ENCODE measurements at places on chromosomes 2 and 18. TPM values are rescaled to one million over a fixed set of nuclear protein-coding genes. Genes with fewer than 3 reads are reported as not detected.

The ZNF385B gene
- total RNA-seq = 4.5 TPM

The NPHP1 gene
- 5.4 TPM for total RNA-seq

The LOXHD1 gene
- total RNA-seq = 0.80 TPM

The FAP gene
- 22.4 TPM for total RNA-seq

The STON1 gene
- 21.7 TPM for total RNA-seq

The CD8B2 gene
- total RNA-seq = not detected

The GKN2 gene
- total RNA-seq = not detected

The DSC1 gene
- total RNA-seq = 0.29 TPM

The UPP2 gene
- total RNA-seq = not detected

The CFAP53 gene
- 3.4 TPM for total RNA-seq

The AGPS gene
- total RNA-seq = 30.6 TPM

All from breast epithelium (tissue), 4 donors.